ENCODE measurements at places on chromosomes 2 and 18. TPM values are rescaled to one million over a fixed set of nuclear protein-coding genes. Genes with fewer than 3 reads are reported as not detected.

DNA sequence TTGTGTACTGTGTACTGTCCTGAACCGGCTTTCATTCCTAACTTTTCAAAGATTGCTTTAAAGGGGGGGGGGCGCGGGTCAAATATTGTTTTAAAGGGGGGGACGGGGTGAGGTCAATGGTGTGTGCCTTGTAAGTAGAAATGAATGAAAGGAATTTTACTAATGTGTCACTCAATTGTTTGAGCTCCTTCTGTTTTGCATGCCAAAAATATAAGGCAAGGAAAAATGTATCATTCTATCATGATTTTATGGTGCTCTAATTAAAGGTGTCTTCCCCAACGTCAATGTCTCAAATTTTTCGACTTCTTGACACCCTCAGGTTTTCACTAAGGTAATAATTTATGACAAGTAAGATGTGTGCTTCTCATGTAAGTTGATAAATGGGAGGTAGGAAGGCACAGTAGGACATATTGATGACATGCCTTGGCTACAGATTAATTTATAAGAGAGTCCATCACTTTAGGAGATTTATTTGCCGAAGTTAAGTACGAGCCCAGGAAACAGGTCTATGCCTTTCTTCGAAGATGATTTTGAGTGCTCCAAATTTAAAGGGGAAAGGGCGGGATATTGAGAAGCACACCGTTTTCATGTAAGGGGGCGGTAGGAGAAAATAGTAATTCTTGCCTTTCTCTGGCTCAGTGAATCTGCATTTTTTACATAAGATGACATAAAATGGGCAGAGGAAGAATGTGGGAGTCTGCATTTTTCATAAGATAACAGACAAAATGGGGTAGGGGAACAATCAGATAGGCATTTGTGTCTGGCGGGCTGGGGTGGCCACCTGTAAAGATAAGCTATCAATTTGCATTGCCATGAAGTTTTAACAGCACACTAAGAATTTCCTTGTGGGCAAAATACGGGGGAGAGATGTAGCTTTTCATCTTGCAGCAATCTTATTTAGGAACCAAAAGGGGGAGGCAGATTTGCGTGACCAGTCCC is 1.2 kb upstream of the TRAPPC8 start:
- DNase-seq, result no peak

DNA sequence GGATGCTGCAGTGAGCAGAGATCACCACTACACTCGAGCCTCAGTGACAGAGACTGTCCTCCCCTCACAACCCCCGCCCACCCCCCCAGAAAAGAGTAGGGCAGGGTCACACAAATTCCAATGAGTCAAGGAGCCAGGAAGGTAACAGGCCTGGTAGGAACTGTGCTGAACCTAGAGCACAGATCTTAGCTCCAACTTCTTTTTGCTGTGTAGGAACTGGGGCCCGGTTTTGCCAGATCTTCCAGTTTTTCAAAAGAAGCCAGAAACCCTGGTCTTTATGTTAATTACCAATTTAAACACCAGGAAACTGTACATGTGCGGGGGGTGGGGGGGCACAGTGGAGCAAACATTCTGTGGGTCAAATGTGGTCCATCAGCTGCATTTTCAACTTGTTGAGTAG is 71.0 kb downstream of the PRPF40A start:
- no peak for DNase-seq

- DNase-seq, result no peak
These were observed 179.1 kb upstream of the SPRED2 start for GRCh38 chr2:65611488-65611887.

DNA sequence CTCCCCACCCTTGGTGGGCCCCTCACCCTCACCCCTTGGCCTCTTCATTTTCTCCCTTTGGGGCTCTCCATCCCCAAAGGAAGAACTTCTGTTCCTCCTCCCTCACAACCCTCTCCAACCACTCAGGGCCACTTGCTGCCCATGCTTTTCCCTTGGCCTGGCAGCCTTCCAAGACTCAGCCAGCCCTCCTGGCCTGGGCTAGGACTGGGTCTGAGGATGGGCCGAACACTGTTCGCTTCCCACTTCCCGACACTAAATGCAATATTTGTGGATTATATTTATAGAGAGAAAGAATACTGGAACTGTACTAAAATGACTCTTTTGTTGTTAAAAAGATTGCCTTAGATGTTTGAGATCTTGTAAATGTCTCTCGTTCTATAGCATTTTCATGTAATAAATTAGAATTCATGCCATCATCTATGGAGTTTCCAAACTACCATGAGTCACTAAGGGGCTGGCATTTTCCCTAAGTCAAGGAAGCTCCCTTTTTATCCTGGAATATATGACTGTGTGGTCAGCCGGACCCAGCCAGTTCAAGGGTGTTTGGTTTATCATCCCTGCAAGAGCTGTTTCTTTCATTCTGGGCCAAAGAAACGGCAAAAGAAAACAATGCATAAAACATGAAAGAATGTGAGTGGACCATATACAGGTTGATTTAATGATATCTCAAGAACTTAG is 3.8 kb downstream of the CXCR2 start:
- no peak for DNase-seq

DNA sequence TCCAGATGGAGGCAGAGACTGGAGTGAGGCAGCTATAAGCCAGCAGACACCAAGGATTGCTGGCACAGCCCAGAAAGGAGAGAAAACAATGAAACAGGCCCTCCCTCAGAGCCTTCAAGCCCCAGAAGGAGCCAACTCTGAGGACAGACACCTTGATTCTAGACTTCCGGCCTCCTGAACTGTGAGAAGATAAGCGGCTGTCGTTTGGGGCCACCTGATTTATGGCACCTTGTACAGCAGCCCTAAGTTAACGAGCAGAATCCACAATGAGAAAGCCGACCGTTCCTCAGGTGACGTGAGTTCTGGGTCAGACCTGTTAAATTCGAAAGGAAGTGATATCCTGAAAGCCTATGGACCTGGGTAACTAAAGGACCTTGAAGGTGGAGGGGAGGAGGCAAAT is 7.3 kb upstream of the CNDP2 start:
- no peak for DNase-seq

DNA sequence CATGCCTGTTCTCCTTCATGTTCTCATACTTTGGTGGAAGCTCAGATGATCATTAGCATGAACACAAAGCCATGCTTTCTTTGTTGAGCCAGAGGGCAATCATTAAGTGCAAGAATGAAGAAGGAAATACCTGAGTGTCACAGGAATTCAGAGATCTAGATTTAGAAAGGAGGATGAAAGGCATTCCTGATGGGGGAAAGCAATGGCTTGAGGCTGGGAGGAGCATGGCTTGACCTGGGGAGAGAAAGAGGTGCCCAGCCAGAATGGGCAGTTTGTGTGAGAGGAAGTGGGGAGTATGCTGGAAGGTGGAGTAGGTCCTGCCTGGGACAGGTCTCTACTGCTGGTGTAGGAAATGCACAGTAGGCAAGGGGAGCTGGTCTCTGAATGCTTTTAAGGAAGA is 35.1 kb downstream of the SLC4A3 start:
- DNase-seq, result no peak

CCDC121 gene
- 5.6 TPM for total RNA-seq

Measured in type B pancreatic cell (in vitro differentiated cells).